ENCODE measurements at places on chromosomes 7 and 10.

DNA sequence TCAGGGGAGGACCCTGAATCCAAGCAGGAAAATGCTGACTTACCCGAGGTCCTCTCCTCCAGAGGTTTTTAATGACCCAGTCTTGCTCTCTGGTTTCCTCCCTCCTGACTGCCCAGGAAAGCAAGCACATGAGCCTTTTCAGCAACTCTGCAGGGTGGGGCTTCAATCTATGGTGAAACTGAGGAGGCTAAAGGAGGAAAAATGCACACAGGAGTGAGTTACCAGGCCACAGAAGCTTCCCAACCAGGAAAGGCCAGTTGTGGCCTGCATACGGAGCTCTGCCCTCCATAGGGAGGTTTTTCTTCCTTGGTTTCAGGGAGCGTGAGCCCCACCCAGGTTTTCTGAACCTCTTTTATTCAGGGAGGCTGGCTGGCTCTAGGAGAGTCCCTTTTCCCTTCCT, 14.1 kb upstream of the DLG5 start:
- DNase-seq = no peak

GRCh38 chr10:100076750-100077149, 4.9 kb downstream of the CPN1 start:
- no peak for DNase-seq

DNA sequence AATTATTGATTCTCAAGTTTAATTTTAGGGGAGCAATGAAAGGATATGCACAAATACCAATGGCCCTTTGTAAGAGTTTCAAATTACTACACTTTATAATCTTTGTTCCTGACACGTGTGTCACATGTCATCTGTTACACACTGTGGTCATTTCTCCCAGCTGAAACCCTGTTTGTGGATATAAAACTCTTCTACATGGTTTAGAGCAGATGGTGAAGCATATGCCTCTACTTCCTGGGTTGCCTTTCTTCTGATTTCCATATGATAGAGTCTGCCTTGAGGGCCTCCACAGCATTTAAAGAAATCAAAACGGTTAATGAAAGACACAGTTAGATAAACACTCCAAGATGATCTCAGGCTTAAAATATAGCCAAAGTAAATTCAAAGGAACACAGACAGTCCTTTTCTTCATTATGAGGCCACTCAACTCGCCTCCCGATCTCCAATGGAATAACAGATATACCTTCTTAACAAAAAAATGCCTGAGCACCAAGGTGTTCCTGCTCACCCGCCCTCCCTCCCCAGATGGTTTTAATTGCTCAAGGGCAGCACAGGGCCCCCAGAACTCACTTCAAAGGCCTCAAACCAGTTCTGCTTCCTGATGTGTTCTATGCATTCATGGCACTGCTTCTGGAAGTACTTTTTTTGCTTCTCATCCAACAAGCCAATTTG, 75.0 kb downstream of the CPVL start:
- no peak for DNase-seq

- no peak for DNase-seq
These were observed 155.0 kb downstream of the GALNT17 start for GRCh38 chr7:71286924-71287323.

DNA sequence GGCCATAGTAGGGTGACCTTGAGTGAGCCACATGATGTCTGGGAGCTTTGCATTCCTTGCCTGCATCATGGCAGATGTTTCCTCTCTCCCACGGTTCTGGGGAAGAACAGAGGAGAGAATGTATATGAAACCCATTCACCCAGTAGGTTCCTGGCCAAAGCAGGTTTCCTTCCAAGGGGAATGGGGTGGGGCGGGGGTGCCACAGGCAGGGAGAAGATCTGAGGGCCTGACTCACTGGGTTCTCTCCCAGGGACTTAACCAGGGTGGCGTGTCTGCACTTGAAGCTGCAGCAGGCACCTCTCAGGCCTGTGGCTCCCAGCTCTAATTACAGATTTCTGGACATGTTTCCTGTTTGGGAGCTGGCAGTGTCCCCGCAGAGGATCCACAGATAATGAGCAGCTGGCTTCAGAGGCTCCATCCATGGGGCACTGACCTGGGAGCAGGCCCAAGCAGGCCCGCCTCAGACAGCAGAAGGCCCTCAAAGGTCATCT, 50.2 kb upstream of the ZMIZ1 start:
- no peak for DNase-seq

Data from stimulated activated CD8-positive, alpha-beta memory T cell treated with anti-CD3 and anti-CD28 coated beads, Interleukin-2, amount 100 ng/mL, for 48 hours (primary cell).